ENCODE measurements at places on chromosomes 2 and 18.

GRCh38 chr2:62038975-62039771 is 133.7 kb downstream of the COMMD1 start:
- peak; percentile 1 for DNase-seq

DNA sequence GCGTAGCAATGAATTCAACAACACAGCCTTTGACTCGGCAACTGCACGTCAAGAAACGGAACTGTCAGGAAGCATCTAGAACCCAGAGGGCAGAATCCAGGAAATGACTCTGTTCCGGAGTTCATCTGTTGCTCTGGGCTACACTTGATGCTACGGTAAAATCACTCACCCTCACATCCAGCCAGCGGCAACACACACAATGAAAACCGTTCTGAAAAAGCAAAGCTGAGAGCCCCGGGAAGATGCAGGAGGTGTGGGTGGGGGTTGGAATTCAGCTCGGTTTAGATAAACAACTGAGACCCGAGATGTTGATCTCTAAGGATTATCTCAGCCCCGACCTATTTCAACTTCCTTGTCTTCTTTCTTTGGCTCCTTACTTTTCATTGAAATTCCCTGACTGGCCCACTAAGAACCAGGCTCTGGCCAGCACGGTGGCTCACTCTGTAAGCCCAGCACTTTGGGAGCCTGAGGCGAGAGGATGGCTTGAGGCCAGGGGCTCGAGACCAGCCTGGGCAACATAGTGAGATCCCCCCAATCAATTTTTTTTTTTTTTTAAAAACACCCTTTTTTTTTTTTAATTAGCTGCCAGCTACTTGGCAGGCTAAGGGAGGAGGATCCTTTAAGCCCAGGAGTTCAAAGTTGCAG is 13.3 kb upstream of the RAB17 start:
- peak; percentile 95 for DNase-seq

GRCh38 chr2:45315861-45316260 is 295.2 kb downstream of the SRBD1 start:
- DNase-seq, result no peak

- no peak for DNase-seq
Observed at GRCh38 chr2:238847841-238848690, at the start of gene TWIST2. TSS of gene TWIST2 (plus strand) at chr2:238848085. CDS start at chr2:238848216, 131 bp downstream.

- DNase-seq, result no peak
Observed at GRCh38 chr2:28271919-28272250, 120.8 kb upstream of the FOSL2 start.

DNA sequence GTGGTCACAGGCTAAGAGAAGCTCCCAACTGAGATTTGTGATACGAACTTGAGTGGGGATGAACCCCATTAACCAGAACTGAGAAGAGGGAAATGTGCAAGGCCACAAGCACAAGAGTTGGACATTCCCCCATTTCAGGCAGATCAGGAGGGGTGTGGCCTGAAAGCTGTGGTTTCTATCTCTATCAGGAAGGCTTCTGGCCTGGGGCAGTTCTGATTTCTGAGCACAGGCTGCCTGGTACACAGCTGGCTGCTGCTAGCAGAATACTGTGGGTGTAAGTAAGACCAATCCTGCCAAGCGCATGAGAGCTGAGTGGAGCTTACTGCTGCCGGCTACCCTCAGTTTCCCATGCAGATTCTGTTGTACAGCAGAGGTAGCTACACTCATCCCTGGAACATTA is 484.6 kb downstream of the SATB2 start:
- no peak for DNase-seq

Measured in bone marrow (tissue), 2 donors.